ENCODE measurements at places on chromosomes 5 and 9.

GRCh38 chr5:3596261-3596825, 711 bp downstream of the IRX1 start:
- DNase-seq = no peak

GRCh38 chr5:139711067-139711905, 63.1 kb downstream of the CXXC5 start:
- DNase-seq = peak; percentile 71

- no peak for DNase-seq
Observed at GRCh38 chr5:58963821-58964220, 380.9 kb downstream of the RAB3C start.

- no peak for DNase-seq
Observed at GRCh38 chr5:43000111-43000840, 39.8 kb downstream of the ANXA2R start.

- DNase-seq = no peak
Observed at GRCh38 chr9:92191801-92192200, 76.6 kb upstream of the SPTLC1 start.

DNA sequence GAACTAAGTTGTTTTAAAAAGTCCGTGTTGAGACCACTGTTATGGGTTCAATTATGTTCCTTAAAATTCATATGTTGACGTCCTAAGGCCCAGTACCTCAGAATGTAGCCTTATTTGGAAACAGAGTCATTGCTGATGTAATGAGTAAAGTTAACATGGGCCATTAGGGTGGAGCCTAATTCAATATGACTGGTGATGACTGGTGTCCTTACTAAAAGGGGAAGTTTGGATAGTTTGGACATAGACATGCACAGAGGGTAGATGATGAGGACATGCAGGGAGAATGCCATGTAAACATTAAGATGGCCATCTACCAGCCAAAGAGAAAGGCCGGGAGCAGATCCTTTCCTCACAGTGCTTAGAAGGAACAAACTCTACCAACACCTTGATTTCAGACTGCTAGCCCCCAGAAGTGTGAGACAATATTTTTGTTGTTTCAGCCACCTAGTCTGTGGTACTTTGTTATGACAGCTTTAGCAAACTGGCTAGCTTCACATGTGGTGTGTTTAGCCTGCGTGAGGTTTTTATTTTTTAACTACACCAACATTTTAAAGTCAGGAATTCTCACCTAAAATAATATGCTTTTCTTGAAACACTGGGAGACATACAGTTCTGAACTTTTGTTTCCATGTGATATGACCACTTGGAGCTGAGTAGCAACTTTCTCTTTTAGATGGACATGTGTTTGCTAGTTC, 135.3 kb downstream of the YIPF5 start:
- DNase-seq = no peak

DNA sequence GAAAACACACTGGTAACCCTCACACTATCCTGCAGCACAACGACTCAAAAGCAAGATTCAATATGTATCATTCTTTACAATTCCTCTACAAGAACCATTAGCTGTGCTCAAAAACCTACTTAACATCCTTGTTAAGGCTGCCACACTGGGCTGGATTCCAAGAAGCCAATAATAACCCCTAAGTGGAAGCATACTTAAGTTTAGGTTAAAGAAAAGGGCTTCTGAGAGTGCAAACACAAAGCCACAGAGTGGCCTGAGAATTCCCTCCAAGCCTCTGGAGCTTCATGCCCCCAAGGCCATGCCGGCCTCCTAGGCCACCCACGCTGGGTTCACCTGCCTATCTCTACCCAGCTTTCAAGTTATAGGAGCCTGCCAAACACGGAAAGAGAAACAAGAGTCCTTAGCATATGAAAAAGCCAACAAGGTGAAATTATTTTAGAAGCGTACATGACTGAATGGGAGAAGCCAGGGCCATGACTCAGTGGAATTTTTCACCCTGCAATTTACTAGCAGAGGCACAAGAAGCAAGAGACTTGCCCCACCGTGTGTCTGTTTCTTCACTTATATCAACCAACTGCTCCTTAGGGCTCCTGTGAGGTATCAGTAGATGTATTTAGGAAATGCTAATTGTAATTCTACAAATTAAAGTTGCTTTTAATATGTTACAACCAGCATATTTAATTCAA, 293.0 kb downstream of the SPOCK1 start:
- no peak for DNase-seq

- no peak for DNase-seq
Observed at GRCh38 chr5:180795771-180796313, 6.8 kb downstream of the MGAT1 start.

GRCh38 chr9:7147121-7148090, 389.6 kb downstream of the KDM4C start:
- no peak for DNase-seq

GRCh38 chr9:22079873-22080341, 70.8 kb upstream of the CDKN2B start:
- peak; percentile 31 for DNase-seq

DNA sequence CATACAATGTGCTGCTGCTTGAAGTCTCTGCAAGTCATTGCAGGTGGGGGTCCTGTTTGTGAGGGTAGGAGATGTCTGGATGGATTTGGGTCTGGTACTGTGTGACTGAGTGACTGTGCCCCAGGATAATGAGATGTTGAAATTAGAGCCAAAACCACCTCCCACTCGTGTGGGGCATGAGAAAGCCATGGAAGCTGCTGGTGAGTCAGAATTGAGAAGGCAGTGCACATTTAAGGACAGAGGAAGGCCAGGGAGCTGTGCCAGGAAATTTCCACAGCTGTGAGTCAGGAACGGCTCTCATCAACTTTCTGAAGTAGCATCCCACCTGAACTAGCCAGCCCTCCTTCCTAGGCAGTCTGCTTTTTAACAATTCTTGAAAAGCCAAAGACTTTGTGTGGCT, 229.8 kb downstream of the DRD1 start:
- DNase-seq = no peak

GRCh38 chr5:12330381-12330780, 426.1 kb upstream of the CTNND2 start:
- no peak for DNase-seq

DNA sequence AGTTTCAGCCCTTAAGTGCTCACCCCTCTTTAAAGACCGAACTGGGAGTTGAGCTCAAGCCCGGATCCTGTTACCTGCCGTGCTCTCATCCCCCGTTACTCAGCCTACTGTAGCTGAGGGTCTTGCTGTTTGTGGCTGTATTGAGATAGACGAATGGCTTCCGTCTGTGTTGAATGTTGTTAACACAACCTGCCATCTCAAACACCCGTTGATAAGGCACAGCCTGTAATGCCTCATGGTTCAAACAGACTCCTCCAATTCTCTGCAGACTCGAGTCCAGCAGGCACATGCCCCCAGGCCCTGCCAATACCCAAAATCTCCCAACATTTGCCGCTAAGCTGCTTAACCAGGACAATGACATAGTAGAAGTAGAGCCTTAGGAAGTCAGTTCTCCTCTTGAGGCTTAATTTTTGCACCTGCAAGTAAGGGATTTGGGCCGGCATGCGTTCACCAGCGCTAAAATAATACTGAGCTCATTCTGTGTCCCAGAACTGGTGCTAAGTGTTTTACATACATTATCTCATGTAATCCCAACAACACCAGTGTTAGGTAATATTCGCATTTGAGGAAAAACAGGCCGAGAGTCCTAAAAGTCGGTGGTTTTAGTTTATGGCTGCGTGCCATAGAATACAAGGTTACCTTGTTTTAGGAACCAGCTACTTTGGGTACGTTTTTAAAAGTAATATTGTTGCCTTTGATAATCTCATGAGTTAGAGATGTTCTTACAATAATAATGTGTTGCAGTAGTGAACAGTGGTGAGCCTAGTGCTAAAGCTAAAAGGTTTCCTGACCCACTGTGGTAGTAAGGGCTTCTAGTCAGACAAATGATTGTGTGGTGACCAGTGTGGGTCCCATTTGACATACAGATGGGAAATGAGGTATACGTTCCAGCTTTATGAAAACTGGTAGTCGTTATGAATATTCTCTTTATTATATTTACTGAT, 1.5 kb upstream of the RFX3 start:
- no peak for DNase-seq

- DNase-seq = peak; percentile 6
Observed at GRCh38 chr9:76996700-76997099, 22.8 kb upstream of the FOXB2 start.

- DNase-seq = no peak
Observed at GRCh38 chr5:137070521-137070920, 428.6 kb downstream of the SPOCK1 start.

DNA sequence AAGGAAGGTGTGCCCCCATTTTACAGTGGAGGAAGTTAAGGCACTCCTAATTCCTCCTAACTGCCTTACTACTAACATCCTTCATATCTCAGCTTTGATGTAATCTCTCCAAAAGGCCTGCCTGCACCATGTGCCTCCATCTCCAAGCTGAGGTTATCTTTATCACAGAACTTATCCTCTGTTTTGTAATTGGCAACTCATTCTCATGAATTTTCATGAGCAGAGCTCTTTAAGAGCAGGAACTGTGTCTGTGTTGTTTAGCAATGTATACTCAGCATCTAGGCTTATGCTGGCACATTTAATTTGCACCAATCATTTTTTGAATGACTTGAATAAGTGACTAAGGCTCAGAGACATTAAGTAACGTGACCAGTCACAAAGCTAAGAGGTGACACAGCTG, 147.9 kb upstream of the VLDLR start:
- no peak for DNase-seq

DNA sequence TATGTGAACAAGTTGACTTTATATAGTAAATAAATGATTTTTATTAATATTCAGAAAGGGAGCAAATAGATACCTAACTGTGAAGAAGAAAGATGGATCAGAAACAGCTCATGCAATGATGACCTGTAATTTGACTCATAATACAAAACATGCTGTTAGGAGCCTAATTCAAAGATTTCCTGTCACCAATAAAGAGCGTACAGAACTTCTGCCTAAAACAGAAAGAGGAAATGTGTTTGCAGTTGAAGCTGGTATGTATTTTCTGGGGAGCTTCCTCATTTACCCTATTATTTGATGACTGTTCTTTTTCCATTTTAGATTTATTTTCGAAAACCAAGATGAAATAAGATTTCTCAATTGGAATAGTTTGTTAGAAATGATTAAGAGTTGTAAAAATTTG, 11.4 kb downstream of the YTHDC2 start:
- DNase-seq = no peak

GRCh38 chr5:77973253-77973609, 197.1 kb upstream of the TBCA start:
- no peak for DNase-seq

GRCh38 chr9:130543368-130543767, 36.0 kb upstream of the FUBP3 start:
- DNase-seq = no peak

GRCh38 chr5:175343308-175343707, 100.7 kb downstream of the DRD1 start:
- no peak for DNase-seq

DNA sequence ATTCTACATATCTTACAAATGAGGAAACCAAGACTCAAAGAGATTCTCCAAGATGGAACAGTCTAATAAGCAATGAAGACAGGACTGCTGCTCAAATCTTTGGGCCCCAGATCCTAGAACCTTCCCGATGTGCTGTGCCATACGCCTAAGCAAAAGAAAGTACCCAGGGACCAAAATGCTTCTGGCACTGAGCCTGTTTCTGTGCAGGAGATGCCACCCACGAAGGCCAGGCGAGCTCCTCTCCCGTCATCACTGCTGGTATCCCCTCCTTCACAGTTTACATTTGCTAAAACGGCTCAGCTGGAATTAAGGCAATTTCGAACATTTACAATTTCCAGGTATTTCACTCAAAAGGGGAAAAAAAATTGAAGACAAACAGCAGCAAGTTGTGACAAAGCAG, 277.5 kb downstream of the DENND1A start:
- DNase-seq = no peak

DNA sequence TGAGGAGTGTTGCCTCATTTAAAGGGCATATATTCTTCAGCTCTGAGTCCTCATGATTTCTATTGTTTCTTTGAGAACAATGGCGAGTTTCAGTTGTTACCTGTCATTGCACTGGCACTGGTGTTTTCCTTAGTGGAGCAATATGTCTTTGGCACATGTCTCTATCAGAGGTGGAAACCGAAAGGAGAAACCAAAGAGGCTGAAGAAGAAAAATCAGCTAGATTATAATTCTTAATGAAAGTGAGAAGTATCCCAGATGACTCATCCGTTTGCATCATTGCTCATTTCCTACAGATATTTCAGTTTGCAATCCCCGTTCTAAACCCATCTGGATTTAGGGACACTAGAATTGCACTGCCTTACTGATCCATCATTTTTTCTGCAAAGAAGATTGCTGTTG, 324.6 kb downstream of the TMEM232 start:
- DNase-seq = no peak

DNA sequence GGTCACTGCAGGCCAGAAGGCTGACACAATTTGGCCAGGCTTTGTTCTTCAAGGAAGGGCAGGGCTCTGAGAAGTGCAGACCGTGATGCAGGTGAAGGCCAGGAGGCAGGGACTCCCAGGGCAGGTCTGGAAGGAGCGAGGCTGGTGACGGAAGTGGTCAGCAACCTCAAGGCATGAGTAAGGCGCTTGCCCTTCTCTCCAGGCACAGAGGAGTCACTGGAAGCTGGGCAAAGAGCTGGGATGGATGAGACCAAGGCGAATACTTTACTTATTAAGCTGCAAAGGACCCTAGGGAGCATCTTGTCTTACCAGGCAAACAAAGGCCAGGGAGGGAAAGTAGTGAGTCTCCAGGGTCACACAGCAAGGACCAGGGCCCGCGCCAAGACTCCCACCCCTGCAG, 18.6 kb downstream of the IRF1 start:
- DNase-seq = no peak

GRCh38 chr9:3946840-3947587, 352.9 kb downstream of the GLIS3 start:
- no peak for DNase-seq

GRCh38 chr5:9108162-9108561, 437.7 kb downstream of the SEMA5A start:
- DNase-seq = no peak

GRCh38 chr9:19965336-19965735, 176.5 kb upstream of the SLC24A2 start:
- DNase-seq = no peak

- DNase-seq = no peak
Observed at GRCh38 chr5:92309336-92309991, 926.3 kb upstream of the ARRDC3 start.

- DNase-seq = no peak
Observed at GRCh38 chr5:114419959-114420358, 58.1 kb downstream of the KCNN2 start.

DNA sequence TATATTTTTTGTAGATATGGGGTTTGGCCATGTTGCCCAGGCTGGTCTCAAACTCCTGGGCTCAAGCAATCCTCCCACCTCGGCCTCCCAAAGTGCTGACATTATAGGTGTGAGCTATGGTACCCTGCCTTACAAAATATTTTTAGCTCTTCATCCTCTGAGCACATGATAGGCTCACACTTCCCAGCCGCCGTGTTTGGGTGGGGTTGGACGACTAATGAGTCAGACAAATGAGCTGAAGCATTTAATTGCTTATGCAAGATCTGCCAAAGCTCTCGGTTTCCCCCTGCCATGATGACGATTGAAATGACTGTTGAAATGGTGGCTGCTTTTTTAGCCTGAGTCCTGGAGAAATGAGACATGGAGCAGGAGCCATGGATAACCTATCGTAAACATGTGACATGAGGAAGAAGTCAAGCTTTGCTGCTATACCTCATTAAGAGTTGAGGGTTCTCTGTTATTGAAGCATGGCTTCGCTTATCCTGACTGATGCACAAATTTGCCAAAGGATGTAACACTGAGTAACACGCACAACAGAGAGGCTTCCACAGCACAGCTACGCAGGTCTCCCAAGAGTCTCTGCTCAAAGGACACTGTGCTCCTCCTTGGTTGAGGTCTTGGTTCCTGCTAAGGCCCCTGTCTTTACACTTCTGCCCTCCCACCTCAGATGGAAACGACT, 48.2 kb upstream of the GFPT2 start:
- DNase-seq = no peak

GRCh38 chr5:53825926-53826325, 265.5 kb downstream of the NDUFS4 start:
- DNase-seq = no peak

All from nucleus accumbens (tissue), 56 donors.